ENCODE measurements at places on chromosomes 7 and 10.

GRCh38 chr7:100191775-100192174, 14.1 kb downstream of the STAG3 start:
- no peak for DNase-seq

GRCh38 chr10:70729763-70730357, 55.3 kb downstream of the TBATA start:
- DNase-seq, result no peak

- no peak for DNase-seq
Observed at GRCh38 chr10:129965959-129966358, 1.9 kb upstream of the EBF3 start.

DNA sequence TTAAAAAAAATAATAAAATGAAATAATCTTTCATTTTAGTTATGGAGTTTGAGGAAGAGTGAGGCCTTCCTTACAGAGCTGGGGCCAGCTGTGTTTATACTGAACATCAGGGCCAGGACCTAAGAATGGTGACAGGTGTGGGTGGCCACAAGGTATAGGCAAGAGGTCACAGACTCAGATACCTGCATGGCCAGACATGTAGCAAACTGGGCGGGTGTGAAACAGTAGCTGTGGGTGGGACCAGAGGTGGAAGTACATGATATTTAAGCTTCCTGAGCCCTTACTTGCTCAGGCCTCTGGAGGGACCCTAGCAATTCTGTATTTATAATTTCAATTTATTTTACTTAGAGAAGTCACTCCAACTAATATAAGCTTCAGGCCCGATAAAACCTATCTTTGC, 27.7 kb upstream of the CAMK1D start:
- no peak for DNase-seq

DNA sequence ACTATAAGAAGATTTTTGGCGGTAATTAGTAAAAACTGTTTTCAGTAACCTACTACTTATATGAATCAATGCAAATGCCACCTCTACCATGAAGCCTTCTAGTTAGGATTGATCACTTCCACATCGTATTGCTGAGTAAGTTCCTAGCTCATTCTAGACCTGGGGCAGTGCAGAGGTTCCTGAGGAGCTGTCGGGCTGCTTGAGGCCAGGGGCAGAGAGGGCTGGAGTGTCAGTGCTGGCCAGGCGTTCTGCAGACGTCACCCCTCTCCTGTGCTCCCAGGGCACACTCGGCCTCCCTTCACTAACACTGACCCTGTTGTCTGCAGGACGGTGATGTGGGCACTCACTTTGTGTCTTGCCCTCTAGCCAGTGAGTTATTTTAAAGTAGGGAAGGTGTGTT, 275.7 kb downstream of the CELF2 start:
- DNase-seq, result no peak

GRCh38 chr10:17805921-17806577, 3.1 kb upstream of the MRC1 start:
- DNase-seq, result no peak

DNA sequence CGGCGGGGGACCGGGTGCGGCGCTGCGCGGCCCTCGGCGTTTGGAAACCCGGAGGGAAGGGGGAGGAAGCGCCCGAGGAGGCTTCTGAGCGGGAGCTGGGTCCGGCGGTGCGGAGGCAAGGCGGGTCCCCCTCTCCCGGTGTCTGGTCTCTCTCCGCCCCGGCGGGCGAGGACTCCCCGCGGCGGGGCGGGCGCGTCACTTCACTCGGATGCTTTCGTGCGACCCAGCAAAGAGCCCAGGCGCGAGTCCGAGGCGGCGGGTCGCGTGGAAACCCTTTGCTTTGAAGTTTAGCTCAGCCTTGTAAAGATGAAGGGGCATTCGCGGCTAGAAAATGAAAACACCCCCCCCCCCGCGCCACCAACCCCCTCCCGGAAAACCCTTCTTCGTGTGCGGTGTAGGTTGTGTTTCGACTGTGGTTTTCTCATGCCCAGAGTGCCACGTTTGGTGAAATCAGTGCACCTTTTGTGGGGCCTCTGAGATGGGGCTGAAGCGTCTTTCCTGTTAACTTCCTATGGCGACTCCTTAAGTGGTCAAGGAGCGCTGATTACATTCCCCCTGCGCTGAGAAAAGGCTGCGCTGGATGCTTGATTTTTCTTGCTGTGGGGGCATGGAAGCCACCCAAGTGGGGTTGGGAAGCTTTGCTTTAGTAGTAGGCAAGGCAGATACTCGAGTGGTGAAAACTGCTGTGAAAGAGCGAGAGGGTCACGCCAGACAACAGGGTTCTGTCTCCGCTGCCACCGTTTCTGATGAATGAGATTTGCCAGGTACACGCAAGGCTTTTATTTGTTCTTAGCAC, 876 bp downstream of the GNAI1 start:
- peak; percentile 15 for DNase-seq

GRCh38 chr10:62460393-62460792, 86.2 kb downstream of the ZNF365 start:
- no peak for DNase-seq

DNA sequence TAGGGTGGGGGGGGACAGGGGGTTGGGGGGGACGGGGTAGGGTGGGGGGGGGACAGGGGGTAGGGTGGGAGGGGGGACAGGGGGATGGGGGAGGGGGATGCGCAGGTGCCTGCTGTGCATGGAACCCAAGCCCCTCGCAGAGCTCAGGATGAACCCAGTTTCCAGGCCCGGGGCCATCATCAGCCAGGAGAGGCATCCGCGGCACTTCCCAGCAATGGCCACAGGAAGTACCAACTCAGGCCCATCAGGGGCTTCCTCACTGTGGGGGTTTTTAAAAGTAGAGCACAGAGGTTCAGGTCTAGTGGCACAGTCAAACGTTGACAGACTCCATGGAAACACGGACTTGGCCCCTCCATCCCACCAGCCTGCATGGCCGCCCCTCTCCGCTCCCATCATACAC, 172.7 kb downstream of the DIP2C start:
- DNase-seq, result no peak

DNA sequence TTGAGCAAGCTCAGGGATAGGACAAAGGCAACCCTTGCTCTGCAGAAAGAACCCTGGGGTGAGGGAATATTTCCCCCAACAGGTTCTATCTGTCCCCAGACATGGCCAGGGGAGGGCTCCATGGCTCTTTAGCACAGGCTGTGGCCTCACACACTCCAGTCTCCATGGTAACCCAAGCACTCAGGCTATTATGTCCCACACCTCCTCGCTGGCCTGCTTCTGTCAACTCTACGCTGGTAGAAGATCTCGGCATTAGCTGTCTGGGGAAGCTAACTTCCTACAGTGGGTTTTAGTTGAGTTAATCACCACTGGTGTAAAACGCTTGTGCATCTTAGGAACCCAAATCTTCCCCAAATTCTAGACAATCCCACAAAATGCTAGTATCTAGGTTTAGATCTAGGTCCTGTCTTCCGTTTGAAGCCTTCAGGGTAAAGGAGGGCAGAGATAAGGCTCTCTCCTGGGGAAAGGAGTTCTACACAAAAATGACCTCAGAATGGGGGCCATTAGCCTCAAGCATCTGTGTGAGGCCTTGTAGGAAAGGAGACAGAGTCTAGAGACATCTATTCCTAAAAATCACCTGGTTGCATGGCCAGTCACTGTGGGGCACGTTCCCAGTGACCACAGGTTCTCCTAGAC, 36.7 kb upstream of the SLIT1 start:
- no peak for DNase-seq

DNA sequence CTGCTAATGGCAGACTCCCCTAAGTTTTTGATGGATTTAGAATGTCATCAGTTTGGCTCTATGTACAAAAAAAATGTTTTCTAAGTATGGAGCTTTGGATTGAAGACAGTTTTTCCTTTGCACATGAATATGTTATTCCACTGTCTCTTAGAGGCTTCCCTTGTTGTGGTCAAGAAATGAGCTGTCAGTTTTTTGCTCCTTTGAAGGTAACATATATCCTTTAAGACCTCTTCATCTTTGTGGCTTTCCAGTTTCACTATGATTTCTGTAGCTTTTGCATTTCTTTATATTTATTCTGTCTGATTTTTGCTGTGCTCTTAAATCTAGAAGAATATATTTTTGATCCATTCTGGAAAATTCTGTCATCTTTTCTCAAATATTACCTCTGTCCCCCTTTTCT, 15.8 kb upstream of the ODAD2 start:
- no peak for DNase-seq

DNA sequence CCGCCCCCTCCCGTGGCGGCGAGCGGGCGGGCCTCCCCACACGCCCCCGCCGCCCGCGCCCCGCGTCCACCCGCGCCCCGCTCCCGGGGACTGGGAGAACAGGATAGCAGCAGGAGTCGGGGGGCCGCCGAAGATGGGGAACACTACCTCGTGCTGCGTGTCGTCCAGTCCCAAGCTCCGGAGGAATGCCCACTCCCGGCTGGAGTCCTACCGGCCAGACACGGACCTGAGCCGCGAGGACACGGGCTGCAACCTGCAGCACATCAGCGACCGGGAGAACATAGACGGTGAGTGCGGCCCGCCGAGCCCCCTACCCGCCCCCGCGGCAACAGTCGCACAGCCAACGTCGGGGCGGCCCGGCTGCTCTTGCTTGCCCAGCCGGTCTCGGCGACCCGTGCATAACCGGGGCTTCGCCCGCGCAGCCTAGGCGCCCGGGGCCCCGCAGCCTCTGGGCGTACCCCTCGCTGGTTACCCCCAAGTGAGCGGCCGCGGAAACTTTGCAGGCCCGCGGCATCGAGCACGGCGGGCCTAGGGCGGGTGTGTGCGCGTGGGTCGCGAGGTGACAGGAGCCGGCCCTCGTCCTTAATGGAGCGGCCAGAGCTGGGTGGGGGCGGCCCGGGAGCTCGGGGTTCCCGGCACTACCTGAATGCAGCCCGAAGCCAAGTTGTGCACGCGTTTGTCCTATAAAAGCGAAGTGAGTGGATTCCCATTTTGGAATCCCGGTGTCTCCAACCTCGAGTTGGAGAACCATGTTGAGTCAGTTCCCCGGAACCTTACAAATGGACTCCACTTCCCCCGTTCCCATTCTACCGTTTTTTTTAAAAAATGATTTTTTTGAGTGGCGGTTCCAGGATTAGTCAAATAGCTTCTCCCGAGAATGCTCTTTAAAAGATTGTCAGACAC, 863 bp downstream of the CCNY start:
- DNase-seq, result no peak

DNA sequence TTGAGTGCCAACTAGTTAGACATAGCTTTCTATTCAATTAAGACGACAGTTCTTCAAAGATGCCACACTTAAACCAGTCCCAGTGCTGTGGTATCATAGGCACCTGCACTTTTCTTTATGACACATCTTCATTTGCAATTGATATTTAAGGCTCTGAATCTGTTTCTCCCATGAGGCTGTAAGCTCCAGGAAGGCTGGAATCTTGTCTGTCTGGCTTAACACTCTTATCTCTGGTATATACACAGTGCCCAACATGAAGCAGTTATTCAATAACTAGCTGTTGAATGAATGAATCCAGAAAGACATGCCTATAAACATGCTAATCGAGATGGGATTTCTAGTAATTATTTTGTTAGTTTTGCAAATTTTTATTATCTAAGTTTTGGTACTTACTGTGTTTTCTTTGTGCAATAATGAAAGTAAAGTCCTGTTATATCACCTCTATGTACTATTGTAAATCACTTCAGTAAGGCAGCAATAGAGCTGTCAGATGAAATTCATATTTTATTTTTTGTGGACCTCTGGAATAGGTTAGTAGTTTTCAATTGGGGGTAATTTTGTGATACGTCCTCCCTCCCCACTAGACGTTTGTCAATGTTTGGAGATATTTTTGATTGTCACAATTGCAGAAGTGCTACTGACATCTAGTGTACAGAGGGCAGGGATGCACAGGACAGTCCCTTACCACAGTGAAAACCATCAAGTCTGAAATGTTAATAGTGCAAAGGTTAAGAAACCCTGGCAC, 51.3 kb upstream of the STEAP4 start:
- no peak for DNase-seq

GRCh38 chr7:3561932-3562331, 260.9 kb downstream of the SDK1 start:
- DNase-seq, result no peak

- no peak for DNase-seq
Observed at GRCh38 chr7:157373493-157373892, 36.7 kb downstream of the DNAJB6 start.

DNA sequence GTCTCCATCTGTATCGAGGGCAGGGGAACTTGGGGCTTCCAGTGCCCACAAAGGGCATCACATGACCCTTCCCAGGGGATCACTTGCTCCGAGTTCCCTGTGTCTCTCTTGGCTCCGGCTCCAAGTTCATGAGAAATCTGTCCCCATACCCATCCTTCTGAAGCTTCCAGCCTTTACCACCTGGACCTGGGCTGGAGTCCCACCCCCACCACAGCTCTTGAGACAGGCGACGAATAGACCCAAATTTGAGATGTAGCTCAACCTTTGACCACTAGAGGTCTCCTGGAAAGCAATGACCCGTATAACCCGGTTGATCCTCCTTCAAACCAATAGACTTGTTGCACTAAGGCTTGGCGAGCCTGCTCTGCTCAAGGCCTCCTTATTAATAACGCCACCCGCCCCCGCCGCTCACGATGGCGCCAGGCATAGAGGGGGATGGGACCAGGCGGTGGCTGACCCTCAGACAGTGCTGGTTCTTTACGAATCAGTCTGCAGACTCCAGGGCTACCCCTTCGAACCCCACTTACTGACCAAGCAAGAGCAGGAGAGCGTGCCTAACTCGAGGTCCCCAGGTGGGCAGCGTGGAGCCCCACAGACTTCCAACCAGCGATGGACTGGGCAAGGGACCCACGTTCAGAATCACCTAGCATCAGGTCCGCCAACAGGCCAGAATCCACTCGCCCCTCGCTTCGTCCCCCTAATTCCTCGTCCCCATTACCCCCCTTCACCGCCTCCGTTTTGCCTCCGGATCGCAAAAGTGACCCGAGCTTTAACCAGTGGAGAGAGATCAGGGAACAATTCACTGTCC, 4.4 kb upstream of the ARID5B start:
- DNase-seq, result peak; percentile 50

DNA sequence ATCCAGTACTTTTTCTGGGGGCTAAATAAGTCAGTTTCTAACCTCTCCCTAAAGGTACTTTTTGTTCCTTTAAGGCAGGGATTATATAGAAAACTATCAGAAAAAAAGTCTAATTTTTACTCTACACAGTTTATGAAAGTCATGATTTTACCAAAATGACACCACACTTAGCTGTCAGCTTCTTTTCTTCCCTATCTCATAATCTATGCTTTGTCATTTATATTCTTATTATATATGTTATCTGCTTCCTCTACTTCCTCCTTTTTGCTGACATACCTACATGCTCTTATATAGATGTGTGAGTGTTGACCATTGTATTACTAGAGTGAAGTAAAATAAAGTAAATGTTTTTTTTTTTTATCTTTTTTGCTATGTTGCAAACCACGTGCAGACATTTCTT, 203.9 kb upstream of the CHRM2 start:
- DNase-seq, result no peak

DNA sequence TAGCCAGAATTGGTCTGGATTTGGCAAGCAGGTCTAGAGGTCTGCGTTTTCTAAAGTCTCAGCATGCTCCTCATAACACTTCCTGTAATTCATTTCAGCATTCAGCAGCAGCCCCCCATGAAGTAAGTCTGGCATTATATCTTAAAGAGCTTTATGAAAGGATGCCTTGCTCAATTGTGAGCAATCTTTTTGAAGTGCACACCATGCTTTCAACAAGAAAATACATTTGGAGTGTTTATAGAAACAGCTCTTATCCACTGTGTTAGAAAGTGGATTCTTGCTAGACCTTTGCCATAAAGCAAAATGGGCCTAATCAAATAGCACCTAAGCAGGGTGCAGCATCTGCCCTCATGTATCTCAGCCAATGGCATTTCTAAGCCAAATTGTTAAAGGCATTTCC, 378.0 kb upstream of the AKR1E2 start:
- no peak for DNase-seq

GRCh38 chr7:34341326-34341725, 316.7 kb upstream of the NPSR1 start:
- no peak for DNase-seq
